ENCODE measurements at places on chromosomes 4 and X.
A peak's percentile ranks its signal among the peaks of the same experiment; 100 is the strongest.

- DNase-seq = no peak
Observed at GRCh38 chrX:41236629-41237028, 97.3 kb upstream of the DDX3X start.

DNA sequence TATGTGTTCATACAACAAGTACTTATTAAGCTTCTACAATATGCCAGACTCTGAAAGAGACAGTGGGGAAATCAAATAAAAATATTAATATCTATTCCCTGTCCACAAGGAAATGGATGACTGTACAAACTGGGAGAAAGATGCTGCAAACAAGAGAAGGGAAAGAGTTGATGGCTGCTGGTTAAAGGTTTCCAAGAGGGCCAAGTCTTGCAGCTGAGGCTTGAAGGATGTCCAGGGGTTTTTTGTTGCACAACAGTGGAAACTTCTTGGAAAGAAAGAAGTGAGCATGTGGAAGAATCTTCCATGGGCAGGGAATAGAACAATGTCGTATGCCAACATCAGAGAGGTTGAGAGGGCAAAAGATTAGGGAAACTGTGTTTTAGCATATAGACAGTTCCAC, 95.8 kb downstream of the MID1 start:
- no peak for DNase-seq

DNA sequence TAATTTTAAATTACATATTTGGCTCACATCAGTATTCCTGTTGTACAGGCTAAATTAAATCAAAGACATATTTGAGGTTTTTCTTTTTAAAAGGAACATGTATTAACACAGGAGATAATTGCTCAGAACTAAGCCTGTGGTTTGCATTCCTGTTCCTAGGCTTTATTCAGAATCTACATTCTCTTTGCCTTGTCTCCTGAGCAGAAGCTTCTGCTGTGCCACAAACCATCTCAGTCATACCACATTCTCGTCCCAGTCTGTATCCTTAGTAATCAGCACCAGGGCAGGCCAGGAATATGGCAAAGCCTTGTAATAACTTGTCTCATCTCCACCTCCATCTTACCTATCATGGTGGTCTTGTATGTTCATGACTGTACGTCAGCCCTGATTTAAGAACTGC, 162.8 kb downstream of the ARHGAP24 start:
- DNase-seq = no peak

DNA sequence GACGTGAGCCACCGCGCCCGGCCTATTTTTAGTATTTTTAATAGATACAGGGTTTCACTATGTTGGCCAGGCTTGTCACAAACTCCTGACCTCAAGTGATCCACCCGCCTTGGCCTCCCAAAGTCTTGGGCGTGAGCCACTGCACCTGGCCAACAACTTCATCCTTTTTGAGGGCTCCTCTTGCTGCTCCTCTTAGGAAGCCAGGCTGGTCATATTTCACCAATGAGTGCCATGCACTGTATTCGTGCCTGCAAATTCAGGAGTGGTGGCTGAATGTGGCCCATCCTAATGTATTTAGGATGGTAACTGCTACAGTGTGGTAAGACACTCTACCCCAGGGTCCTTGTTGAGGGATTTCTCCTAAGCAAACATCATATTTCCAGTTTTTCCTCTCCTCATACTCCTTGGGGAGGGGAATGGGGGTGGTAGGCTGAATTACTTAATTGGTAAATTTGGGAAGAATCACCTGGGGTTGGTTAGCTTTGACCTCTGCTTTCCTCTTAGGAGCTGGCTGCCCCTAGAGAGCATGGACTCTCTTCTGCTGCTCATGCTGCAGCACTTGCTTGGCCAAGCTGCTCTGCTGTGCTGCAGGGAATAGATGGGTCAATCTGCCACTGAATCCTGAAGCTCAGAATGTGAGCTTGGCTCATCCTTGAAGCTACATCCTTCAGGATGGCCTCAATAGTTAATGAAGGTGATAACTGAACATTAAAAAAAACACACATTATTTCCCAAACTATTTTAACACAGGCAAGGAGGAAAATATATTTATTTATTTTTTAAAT, 167.4 kb downstream of the HS3ST1 start:
- no peak for DNase-seq

GRCh38 chr4:189940178-189941004, at the start of gene FRG1:
Gene FRG1 (plus strand): TSS chr4:189940872. CDS start chr4:189941010, 138 bp downstream.
- peak; percentile 95 for DNase-seq

- DNase-seq = no peak
Observed at GRCh38 chr4:93788712-93789111, 39.8 kb upstream of the ATOH1 start.

- no peak for DNase-seq
Observed at GRCh38 chr4:56844802-56845580, 23.5 kb upstream of the SPINK2 start.

- no peak for DNase-seq
Observed at GRCh38 chr4:1843852-1844251, 12.1 kb downstream of the LETM1 start.

DNA sequence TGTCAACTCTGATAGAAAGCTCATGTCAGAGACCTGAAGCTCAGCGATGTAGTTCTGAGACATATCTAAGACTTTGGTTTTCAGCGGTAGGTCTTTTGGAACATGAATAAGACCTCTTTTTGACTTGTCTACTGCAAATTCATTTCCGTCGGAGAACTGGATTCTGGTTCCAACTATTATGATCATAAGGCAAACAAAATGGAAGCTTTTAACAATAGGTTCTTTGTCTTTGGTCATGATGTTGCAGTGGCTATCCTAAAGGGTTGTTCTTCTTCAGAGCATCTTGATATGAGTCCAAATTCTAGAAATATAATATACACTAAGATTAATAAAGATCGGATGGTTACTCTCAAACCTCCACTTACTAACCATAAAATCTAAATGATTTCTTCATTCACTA, 24.6 kb upstream of the TLR1 start:
- DNase-seq = no peak

DNA sequence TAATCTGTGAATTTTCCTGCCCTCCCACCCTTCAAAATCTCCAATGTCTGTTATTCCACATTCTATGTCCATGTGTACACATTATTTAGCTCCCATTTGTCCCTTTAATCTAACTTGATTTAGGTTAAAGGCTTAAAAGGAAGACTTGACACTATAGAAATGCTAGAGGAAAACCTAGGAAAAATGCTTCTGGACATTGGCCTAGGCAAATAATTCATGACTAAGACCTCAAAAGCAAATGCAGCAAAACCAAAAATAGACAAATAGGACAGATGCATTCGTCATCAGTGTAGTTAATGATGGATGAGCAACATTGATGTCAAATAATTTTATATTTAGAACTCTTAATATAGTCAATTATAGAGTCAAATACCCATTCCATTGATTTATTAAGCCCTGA, 36.9 kb downstream of the INTU start:
- no peak for DNase-seq

DNA sequence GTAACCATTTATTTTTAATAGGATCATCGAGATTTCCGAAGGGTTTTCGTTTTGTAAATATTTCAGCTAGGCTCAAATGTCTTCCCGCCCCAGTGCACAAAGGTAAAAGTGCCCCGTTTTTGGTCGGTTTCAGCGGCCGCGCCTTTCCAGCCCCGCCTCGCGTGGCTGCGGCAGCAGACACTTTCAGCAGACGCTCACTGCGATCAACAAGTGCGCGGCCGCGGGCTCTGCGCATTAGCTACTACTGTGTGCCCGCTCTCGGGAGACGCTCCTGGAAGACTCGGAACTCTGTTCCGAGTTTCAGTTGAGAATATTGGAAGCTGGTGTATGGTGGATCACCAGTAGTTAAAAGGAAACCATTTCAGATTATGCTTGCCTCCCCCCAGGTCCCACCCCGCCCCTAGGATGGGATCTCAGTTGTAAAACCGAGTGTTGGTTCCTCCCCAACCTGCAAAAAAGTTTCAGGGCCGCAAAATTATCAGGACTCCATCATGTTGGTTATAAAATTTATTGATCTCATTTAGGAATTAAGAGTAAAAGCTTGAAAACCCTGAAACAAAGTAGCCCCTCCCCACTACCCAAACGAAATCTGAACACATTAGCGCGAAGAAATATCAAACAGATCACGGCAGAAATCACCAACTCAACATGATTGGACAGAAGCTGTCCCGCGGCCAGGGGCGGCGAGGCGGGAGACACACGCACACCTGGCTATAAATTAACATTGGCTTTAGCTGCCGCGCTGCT, 2.2 kb downstream of the SOX3 start:
- no peak for DNase-seq

- DNase-seq = no peak
Observed at GRCh38 chr4:38663090-38663800, 754 bp upstream of the KLF3 start.

- DNase-seq = no peak
Observed at GRCh38 chr4:48042979-48043461, 26.4 kb downstream of the NIPAL1 start.

GRCh38 chrX:617891-618290, 12.7 kb upstream of the SHOX start:
- no peak for DNase-seq

DNA sequence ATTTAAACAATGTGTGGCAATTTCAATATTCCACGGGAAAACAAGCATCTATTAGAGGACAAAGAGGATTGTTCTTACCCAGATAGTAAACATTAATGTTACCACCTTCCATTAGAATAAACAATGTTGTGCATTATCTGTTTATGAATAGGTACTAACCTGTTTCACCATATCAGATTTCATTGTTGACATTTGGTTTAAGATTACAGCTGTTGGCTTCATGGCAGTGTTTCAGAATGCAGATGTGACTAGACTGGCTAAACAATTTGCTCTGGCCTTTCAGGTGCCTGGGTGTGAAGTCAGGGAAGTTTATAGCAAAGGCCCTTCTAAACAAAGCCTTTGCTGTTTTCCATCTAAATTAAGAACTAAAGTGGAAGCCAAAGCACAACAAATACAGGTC, 464.7 kb upstream of the FAM47C start:
- DNase-seq = no peak

DNA sequence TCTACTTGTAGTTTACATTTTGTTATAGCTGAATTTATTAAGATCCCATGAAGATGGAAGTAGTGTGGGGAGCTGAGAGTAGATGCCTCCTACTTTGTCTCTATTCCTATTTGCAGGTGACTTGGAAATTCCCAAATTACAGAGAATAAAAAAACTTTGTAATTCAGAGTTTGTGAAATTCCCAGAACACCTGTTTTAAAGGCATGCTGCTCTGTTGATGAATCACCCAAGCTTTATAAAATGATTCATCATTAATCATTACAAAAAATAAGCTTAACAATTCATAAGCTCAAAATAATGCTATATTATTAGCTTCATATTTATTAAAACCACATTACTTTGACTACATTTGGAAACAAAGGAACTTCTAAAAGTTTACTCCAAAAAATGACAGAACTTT, 856.3 kb downstream of the RPA4 start:
- no peak for DNase-seq

- DNase-seq = no peak
Observed at GRCh38 chrX:85244450-85245211, 840 bp downstream of the ZNF711 start.

DNA sequence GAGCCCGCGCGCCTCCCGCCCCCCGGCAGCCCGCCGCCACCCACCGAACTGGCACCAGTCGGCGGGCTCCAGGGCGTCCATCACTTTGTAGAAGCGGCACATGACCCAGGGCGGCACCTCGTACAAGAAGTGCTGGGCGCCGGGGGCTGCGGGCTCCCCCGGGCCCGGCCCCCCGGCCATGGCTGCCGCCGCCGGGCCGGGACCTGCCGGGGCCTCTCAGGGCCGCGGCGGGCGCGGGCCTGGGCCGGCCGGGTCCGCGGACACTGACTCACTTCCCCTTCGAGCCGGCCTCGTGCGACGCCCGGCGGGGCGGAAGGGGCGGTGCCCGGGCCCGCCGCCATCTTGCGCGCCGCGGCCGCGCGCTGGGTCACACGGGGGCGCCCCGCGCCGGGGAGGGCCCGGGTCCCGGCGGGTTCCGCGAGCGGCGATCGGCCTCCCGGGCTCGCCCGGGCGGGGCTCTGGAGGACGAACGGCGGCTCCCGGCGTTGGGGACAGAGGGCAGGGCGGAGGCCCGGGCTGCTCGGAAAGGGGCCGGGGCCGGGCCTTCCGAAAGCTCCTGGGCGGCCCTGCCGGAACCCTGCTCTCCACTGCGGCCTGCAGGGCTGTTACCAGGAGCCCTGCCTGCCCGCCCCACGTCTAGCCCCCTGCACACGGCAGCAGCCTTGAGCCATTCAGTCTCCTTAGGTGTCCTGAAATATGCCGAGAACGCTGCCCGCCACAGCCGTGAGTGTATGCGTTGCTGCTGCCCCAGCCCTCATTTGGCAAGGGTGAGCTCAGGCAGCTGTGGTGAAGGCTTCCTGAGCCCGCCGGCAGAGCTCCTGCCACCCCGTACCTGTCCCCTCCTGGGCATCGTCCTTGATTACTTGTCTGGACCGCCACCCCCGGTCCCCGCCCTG, at the start of gene IRAK1:
TSS of gene IRAK1 (minus strand) at position 270 of the 896 bp plus-strand sequence. CDS start at position 180, 90 bp downstream.
- DNase-seq = peak; percentile 46

DNA sequence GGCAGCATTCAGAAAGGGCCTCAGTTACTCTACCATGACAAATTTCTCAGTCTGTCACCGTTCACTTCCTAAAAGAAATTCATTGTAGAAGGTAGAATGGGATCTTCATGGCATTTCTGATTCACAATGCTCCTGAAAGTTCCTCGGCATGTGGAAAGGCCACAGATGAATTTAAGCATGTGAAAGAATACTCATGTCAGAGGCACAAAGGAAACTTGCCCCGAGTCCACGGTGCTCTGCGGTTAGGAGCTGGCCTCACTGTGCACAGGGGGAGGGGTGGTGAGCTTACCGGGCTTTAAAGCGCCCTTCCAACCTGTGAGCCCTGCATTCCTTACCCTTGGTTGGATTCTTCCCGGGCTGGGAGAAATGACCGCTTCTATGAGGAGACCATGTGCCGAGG, 9.3 kb downstream of the TKTL1 start:
- no peak for DNase-seq

GRCh38 chr4:131584587-131584986, 1564.5 kb upstream of the PCDH10 start:
- DNase-seq = no peak

DNA sequence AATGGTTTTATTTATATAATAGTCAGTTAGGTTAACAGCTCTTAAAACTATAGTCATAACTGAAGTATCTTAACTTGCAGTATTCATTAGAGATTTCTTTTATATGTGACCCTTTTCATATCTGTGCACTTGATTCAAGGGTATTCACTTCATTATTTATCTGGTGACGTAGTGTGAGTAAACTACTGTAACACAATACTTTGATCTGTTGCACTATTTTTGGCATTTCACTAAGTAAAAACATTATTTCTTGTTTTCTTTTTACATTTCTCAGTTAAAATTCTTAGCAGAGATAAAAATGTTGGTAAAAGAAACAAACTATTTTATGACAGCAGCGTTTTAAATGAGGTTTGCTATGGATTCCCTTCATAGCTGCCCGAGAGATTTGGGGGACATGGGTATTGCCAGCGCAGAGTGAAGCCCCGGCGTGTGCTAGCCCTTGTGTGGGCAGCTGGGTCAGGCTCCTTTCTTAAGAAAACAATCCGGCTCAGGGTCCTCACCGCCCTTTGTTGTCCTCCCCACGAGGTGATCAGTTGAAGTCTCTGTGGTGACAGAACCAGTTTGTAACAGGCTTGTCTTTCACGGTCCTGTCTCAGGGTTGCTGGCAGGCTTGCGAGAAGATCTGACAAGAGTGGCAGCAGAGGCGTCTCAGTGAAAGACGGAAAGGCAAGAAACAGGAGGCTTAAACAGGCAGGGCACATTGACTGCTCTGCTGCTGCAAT, 293.4 kb downstream of the BMPR1B start:
- no peak for DNase-seq

All from activated effector memory CD4-positive, alpha-beta T cell treated with Interleukin-2 at 50 U/mL for 16 hours (primary cell).